ENCODE measurements at places on chromosomes 5 and 9.

GRCh38 chr9:92342825-92343488, 17.2 kb downstream of the CENPP start:
- no peak for DNase-seq

GRCh38 chr5:93044859-93045666, 536.0 kb downstream of the NR2F1-AS1 start:
- no peak for DNase-seq

GRCh38 chr9:16411311-16411710, 459.2 kb downstream of the BNC2 start:
- no peak for DNase-seq

DNA sequence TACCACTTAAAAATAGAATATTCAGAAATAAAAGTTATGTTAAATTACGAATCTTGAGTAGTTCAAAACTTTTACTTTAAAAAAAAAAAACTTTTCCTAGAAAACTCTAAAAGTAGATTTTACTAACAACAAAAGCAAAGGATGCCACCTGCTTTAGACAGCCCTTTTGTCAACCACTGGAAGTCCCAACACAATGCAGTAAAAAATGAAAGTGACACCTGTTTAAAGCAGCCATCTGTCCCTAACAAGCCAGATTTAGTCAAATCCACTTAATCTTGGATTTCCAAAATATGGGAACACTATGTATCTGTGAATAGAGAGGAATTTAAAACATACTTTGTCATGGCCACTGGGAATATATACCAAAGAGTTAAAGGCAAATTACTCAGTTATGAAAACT, 3.8 kb downstream of the RFX3 start:
- no peak for DNase-seq

DNA sequence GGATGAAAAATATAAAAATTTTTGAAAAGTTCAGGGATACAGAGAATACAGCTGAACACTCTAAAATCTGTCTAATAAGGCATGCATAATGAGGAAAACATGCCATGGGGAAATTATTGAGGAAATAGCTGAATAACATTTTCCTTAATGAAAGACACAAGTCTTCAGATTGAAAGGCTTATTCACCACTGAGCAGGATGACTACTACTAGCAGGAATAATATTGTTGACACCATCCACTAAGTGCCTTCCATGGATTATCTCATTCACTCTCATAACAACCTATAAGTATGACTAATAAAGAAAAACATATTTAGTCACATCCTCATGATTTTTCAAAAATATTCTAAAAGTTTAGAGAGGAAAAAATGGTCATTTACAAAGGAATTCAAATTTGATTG, 96.7 kb upstream of the FER start:
- DNase-seq = no peak
